ENCODE measurements at places on chromosomes 2 and 18. TPM values are rescaled to one million over a fixed set of nuclear protein-coding genes. Genes with fewer than 3 reads are reported as not detected.

The LRRFIP1 gene
- 209 TPM for total RNA-seq

The ABCG8 gene
- total RNA-seq: not detected

The ASIC4 gene
- not detected for total RNA-seq

The IL1F10 gene
- total RNA-seq: not detected

Data from thoracic aorta endothelial cell (primary cell).